Activated CD4-positive, alpha-beta T cell treated with anti-CD3 and anti-CD28 coated beads, Interleukin-2, amount 10 ng/mL, durations not matched to agents 24 days and 14 days (primary cell): ENCODE measurements at places on chromosomes 12 and 14.

DNA sequence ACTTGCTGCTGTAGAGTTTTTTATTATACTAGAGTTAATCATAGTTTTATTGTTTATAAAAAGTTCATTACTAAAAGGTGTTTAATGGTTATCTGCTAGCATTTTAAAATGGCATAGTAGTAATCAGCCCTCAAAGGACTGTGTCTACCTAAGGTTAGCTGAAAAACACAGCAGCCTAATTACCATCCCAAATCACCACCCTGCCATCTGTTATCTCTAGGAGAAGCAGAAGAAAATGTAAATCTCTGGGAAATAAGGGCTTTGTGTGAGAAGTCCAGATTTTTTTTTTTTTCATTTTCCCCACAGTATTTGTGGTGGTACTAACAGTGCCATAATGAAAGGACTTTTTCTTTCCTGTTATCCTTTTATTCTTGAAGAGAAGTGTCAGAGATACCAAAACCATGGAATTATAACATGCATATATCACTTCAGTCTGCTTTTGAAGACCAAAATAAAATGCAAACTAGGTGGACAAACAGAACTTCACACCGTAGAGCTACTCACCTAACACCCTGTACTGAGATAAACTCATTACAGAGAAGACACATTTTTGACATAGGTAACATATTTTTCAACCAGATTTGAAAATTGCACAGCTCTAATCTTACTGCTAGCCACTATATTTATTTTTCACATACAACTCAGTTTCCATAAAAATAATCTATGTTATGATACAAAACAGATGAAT lies 876.2 kb downstream of the C12orf50 start:
- H3K27ac ChIP-seq: no peak overlapping the region
- no peak overlapping the region for H3K4me3 ChIP-seq
- DNase-seq: no peak

DNA sequence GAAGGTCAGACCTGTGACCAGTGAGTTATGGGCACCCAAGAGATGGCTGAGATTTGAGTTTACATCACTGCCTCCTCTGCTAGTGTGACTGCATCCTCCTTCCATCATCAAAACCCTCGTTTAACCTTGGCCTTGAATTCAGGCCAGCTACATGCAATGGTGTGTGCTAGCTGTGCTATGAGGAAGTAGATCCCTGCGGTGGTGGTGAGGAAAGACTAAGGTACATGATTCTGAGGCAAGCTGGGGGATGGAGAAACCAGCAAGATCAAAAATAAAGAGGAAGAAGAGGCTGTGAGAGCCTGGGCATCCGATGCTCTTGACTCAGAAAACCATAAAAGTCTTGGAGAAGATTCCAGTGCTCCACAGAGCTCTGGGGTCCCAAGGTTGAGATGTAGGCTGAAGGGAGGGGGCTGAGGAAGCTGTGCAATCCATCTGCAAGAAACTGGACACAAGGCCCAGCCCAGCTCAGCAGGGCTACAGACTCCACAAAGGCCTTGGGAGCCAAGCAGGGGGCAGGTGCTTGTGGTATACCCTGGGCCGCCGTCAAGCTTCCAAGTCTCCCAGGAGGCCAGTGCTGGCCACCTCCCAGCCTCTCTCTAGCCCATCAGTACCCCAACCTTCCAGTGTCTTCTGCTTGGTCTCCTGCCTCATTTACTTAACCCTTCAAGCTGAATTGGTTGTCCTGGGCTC lies 774.8 kb downstream of the VRK1 start:
- no peak overlapping the region for H3K27ac ChIP-seq
- peaks cover 6% of the 10 kb centered on the region for H3K27me3 ChIP-seq
- H3K36me3 ChIP-seq: no peaks in the 10 kb centered on the region
- no peak for DNase-seq

GRCh38 chr12:124812356-124812755 lies 51.3 kb downstream of the SCARB1 start:
- no peak overlapping the region for H3K27ac ChIP-seq
- no peaks in the 10 kb centered on the region for H3K27me3 ChIP-seq
- H3K36me3 ChIP-seq: peaks cover 7% of the 10 kb centered on the region
- H3K4me1 ChIP-seq: no peaks in the 10 kb centered on the region
- H3K4me3 ChIP-seq: no peak overlapping the region

DNA sequence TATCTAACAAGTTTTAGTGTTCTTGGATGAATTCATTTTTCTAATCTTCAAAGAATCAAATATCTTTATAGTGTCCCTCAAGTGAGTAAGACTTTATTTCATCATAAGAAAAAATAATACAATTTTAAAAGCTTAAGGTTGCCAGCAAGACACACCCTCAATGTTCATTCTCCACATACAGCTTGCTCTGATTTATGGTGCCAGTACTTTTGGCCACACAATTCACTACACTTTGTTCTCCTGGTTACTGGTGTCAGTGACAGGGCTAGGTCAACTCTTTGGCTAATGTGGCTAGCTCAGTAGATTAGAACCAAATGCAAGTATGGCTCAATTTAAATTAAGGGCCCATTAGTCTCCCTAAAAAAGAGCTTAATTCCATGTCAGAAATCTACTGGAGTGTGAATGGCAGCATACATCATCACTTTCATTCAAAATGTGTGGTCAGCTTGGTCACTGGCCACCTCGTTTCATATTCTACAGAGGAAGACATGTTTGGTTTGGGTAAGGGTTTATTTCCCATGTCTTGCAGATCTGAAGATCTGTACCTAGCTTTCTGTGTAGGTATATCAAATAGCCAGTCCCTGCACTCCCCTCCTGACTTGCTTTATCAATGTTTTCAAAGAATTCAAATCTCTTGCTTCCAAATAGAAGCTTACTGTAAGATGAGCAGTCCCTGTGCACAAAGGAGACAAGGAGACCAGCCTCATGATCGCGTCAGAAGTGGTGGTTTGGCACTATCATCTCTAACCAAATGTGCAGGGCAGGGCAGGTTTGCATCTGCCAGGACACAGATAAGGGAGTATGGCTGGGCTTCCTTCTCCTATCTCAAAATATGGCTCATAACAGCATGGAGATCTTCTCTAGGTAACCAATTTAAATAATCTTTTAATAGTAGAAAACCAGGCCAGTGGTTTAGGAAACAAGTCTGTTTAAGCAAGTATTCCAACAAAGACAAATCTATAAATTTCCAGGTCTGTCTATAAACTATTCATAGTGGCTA lies 31.3 kb downstream of the HECTD4 start:
- peaks cover 12% of the 10 kb centered on the region for H3K4me1 ChIP-seq
- DNase-seq: no peak
- H3K36me3 ChIP-seq: no peaks in the 10 kb centered on the region
- no peak overlapping the region for H3K27ac ChIP-seq
- H3K4me3 ChIP-seq: no peak overlapping the region

- H3K4me1 ChIP-seq: peaks cover 81% of the 10 kb centered on the region
- DNase-seq: no peak
- H3K36me3 ChIP-seq: peaks cover 31% of the 10 kb centered on the region
- H3K27me3 ChIP-seq: no peaks in the 10 kb centered on the region
These were observed 229.4 kb downstream of the CHST11 start for GRCh38 chr12:104686196-104686595.

GRCh38 chr14:105102361-105102870 lies 37.2 kb upstream of the GPR132 start:
- no peaks in the 10 kb centered on the region for H3K36me3 ChIP-seq
- H3K4me3 ChIP-seq: no peak overlapping the region
- DNase-seq: no peak
- H3K4me1 ChIP-seq: peaks cover 3% of the 10 kb centered on the region
- H3K27ac ChIP-seq: no peak overlapping the region

- H3K27ac ChIP-seq: no peak overlapping the region
- H3K27me3 ChIP-seq: no peaks in the 10 kb centered on the region
- no peaks in the 10 kb centered on the region for H3K36me3 ChIP-seq
- no peaks in the 10 kb centered on the region for H3K4me1 ChIP-seq
These were observed 33.2 kb upstream of the KICS2 start for GRCh38 chr12:64255249-64255648.

DNA sequence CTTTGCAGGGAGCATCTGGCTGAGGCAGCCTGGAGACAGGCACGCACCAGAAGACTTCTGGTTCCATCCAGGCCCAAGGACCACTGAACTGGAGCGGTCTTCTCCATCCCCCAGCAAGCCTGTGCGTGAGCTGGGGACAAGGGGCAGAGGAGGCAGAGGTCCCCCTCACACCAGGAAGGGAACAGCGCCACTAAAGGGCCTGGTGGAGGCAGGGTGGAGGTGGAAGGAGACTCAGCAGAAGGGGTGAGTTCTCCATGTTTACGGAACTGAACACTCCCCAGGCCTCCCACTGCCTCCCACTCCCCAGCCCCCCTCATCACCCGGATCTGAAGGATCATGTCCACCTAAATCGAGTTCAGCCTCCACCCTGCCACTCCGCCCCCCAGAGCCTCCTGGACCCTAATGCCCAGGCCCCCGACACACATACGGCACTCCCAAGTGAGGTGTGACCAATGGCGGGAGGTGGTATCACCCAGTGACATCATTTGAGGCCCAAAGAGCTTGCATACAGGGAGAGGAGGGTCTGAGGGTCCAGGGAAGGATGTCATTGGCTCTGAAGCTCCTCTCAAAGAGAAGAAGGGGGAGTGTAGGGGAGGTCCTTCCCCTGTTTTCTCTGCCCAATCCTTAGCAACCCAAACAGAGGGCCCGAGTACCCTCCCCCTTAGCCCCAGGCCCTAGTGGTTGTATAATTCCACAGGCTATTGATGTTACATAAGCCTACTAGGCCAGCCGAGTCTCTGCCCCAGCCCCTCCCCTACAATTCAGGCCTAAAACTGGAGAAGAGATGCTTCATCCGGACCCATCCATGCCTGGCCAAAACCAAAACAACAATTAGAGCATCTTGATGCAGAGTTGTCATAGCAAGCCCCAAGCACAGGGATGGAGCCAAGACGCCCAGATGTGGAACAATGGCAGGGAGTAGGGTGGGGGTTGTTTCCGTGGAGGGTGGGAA lies 1.0 kb downstream of the FAIM2 start:
- peak overlapping the region; percentile 59 for H3K4me3 ChIP-seq
- peaks cover 9% of the 10 kb centered on the region for H3K4me1 ChIP-seq
- no peaks in the 10 kb centered on the region for H3K36me3 ChIP-seq

DNA sequence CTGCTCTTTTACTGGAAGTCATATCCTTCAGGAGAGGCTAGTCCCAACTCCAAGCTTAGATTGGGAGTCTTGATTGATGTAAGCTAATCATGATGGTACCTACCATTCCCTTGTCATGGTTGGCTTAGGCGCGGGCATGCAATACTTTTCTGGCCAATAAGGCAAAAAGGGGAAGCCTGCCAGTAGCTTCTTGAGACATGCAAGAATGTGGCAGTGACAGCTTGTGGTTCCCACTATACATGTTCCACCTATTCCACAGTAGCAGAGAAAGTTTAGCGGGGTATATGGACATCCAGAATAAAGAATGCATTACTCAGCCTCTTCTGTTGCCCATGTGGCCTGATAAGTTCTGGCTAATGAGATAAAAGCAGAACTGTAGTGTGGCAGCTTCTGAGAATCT lies 55.0 kb downstream of the AP5M1 start:
- no peak for DNase-seq
- H3K27me3 ChIP-seq: peaks cover 4% of the 10 kb centered on the region
- H3K4me3 ChIP-seq: no peak overlapping the region
- no peaks in the 10 kb centered on the region for H3K4me1 ChIP-seq
- H3K36me3 ChIP-seq: no peaks in the 10 kb centered on the region

- H3K4me3 ChIP-seq: no peak overlapping the region
- no peaks in the 10 kb centered on the region for H3K4me1 ChIP-seq
- H3K27me3 ChIP-seq: no peaks in the 10 kb centered on the region
- H3K27ac ChIP-seq: no peak overlapping the region
- no peaks in the 10 kb centered on the region for H3K36me3 ChIP-seq
- no peak for DNase-seq
These were observed 186.1 kb downstream of the TSPAN9 start for GRCh38 chr12:3263282-3263681.

- H3K4me1 ChIP-seq: no peaks in the 10 kb centered on the region
- no peak for DNase-seq
- no peaks in the 10 kb centered on the region for H3K36me3 ChIP-seq
- H3K27me3 ChIP-seq: no peaks in the 10 kb centered on the region
These were observed 32.7 kb downstream of the MYF5 start for GRCh38 chr12:80749456-80749855.

- H3K36me3 ChIP-seq: no peaks in the 10 kb centered on the region
- no peak overlapping the region for H3K27ac ChIP-seq
- no peak overlapping the region for H3K4me3 ChIP-seq
- no peaks in the 10 kb centered on the region for H3K4me1 ChIP-seq
- no peak for DNase-seq
These were observed 100.1 kb upstream of the DIO3 start for GRCh38 chr14:101460986-101461750.

DNA sequence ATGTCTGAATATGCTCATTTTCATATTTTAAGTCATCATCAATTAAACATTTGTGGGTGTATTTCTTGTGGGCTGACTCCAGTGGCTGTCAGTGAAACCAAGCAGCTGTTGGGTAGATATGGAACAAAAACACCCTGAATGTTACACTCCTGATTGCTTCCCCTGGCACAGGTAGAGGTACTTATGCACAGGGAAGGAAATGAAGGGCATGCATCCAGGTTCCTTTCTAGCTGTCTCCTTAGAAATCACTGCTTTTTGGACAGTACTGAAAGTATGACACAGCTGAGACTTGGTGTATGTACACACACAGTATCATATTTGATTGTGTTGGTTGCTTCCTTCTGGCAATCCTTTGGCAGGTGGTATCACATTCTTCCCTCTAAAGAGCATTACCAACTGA lies 1006.7 kb downstream of the DIO2 start:
- no peaks in the 10 kb centered on the region for H3K27me3 ChIP-seq
- H3K4me3 ChIP-seq: no peak overlapping the region
- no peaks in the 10 kb centered on the region for H3K4me1 ChIP-seq
- no peak overlapping the region for H3K27ac ChIP-seq

DNA sequence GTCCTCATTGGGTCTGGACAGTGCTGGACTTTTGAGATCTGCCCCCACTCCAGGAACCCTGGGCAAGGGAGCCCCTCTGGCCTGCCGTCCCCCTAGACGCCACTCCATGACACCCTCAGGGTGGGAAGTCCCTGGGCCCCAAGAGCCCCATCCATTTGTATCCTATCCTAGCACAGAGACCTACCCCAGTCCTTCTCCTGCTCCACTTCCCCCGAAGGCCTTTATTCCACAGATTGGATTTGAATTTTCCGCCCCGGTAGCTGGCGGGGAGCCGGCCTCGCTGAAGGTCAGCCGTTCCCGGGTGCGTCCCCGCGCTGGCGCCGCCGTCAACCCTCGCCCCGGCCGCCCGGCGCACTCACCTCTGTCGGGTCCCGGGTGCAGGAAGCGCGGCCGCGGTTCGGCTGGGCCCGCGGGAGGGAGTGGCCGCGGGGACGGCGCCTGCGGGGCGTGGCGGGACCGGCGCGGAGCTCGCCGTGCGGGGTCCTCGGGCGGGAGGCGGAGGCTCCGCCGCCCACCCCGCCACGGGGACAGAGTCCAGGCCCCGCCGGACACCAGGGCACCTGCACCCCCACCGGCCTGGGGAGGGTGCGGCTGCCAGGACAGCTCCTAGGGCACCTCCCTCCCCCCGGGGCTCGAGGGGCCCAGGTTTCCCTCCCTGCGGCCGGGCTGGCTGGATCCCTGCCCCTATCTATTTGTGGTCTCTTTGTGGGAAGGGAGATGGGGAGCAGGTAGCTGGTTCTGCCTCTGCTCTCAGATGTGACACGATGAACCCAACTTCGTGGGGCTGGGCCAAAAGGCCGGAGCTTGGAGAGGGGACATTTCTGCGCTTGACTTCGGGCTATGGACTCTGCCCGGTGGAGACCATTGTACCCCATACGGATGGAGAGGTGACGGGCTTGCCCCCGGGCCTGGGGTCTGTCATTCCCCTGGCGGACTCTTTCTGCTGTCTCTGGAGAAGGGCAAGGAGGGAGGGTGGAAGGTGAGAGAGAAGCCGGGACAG lies 19.9 kb upstream of the GPR68 start:
- peaks cover 49% of the 10 kb centered on the region for H3K4me1 ChIP-seq
- no peaks in the 10 kb centered on the region for H3K27me3 ChIP-seq
- H3K4me3 ChIP-seq: peak overlapping the region; percentile 75

GRCh38 chr12:12508612-12509011 lies 54.1 kb downstream of the DUSP16 start:
- H3K36me3 ChIP-seq: peaks cover 34% of the 10 kb centered on the region
- peaks cover 46% of the 10 kb centered on the region for H3K4me1 ChIP-seq
- peaks cover 1% of the 10 kb centered on the region for H3K27me3 ChIP-seq
- peak overlapping the region; percentile 76 for H3K27ac ChIP-seq
- no peak overlapping the region for H3K4me3 ChIP-seq
